ENCODE measurements at places on chromosomes 2 and 18.

GRCh38 chr18:906416-907114, 1.9 kb downstream of the ADCYAP1 start:
- DNase-seq: no peak

DNA sequence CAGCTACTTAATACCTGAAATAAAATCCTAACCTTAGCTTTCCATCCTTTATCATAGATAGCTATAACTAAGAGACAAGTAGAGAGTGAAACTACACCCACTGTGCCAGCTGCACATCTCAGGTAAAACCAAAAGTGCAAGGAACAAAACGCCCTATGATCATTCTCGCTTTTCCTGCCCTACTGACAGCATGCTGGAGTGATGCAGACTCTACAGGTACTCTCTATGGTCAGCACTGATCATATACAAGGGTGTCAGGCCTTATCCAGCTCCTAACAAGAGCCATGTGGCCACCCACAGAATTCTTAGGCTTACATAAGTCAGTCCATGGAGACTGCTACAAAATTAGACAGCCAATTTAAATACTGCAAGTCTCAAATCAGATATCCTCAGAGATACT, 45.6 kb downstream of the REV1 start:
- DNase-seq: no peak

DNA sequence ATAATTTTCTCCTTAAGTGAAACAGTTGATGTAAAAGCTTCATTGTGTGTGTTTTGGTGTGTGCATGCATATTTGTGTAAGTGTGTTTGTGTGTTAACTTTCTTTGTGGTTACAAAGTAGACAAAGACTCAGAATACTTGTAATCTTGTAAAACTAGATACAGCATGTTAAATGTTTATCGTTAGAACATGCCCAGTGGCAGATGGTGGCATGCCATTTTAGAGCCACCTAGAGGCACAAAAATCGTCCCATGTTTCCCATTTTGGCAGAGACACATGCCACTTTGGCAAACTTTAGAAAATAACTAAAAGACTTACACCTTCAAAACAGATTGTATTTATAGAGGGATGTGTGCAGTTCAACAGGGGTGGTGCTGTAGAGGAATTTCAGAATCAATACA, 224.1 kb downstream of the LRP1B start:
- DNase-seq: no peak

DNA sequence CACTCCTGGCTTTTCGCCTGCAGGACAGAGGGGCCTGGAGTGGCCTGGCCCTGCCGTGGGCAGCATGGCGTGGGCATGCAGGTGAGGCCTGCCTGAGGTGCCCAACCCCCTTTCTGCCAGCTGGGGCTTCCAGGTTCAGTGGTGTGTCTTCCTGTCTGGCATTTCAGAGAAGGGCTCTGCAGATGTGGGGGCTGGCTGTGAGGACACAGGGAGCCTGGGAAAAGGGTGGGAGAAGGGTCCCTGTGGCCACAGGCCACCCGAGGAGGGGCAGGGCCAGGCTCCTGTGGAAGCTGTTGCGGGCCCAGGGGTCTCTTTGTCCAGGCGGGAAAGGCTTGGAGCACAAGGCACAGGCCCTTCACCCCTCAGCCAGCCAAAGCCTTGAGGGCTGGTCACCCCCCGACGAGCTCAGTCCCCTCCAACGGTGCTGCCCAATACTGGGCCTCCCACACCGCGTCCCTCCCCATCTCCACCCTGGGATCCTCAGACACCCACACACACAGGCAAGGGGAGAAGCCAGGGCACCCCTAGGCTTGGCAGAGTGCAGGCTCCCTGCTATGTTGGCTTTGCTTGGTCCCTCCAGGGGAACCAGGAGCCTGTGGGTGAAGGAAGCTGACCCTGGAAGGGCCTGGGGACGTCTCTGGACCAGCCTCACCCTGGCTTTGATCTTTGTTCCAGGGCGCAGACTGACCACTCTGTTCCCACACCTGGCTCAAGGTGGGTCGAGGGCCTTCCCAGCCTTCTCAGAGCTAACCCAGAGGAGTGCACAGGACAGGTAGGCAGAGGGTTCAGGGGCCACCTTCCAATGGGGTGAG, 3.7 kb upstream of the AQP12A start:
- no peak for DNase-seq

- no peak for DNase-seq
Measured at GRCh38 chr2:196099916-196100315, 31.3 kb upstream of the DNAH7 start.

DNA sequence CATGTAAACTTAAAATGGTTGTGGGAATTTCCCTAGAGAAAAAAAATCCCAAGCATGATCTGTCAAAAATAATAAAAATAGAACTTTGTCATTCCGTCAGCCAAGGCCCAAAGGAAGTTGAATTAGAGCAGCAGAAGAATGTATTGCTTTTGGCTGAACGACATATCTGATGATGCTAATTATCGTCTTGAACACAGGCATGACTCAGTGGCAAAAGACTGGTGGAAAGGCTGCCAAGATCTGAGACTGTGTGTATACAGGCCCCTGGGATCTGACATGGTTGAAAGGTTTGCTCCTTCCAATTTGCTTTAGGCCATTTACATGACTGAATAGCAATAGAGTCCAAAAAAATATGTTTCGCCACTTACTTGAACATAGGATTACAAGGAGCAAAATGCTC, 1057.1 kb upstream of the CRIM1 start:
- DNase-seq: no peak

- no peak for DNase-seq
Measured at GRCh38 chr2:105926960-105927678, 182.4 kb downstream of the NCK2 start.

- no peak for DNase-seq
Measured at GRCh38 chr2:240240017-240240734, 99.7 kb upstream of the OTOS start.

DNA sequence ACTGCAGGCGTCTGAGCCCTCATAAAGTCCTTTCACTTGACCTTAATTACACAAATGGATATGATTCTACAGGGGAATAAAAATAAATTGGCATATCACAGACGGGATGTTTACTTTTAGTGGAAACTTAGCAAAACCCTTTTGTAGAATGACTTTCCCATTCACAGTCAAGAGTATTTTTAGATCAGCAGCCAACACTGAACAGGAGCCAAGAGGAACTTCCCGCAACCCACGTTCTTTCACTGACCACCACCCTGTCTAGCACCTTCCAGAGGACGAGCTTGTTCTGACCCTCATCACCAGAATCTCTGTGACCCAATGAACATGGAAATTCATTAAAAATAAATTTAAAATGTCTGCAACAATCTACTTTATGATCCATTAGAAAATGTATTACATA, 119.0 kb upstream of the SNTG2 start:
- DNase-seq: no peak

GRCh38 chr2:28160986-28161425, 231.7 kb upstream of the FOSL2 start:
- no peak for DNase-seq

GRCh38 chr2:59034837-59035236, 793.7 kb upstream of the FANCL start:
- DNase-seq: no peak

DNA sequence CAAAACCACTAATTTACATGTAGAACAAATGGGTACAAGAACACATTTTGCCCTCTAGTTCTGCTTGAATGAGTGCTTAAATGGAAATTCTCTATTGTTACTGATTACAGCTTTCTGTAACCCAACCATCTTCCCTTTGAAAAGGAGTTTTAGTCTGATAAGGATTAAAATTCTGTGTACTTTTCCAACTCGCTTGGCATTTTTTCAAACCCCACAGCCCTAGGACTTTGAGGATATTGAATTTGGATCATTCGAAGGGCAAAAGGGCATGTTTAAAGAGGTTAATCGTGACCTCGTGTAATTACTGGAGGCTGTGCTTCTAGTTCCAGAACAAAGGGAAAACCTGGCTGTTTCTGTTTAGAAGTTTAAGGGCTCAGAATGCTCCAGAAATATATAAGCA, 432.3 kb downstream of the PID1 start:
- no peak for DNase-seq

DNA sequence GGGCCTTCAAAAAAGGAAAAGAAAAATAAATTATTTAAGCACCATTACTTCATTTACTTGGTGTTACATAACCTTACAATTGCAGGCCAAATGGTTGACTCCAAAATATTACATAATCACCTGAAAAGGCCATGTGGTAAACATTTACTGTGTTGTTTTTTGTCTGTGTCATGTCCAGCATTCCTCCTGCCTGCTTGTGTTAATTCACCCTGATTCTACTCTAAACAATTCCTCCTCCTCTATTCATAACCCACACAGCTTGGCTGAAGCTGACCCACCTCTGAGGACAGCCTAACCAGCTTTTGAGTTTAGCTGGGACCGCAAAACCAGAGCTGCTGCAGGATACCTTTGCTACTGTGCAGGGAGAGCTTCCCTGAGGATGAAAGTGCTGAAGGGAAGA, 35.4 kb downstream of the TMX3 start:
- DNase-seq: no peak

DNA sequence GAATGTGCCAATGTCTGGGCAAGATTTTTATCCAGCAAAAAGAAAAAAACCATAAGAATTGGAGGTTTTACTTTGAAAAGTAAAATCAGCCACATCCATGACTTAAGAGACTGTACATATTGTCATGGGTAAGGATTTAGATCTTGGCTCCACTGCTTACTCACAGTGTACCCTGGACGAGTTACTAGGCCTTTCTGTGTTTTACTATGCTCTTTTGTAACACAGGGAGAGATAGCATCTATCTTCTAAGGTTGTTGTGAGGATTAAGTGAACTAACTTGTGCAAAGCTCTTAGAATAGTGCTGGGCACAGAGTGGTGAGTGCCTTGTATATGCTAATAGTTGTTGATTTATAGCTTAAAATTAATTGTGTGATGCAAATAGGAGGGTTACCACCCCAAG, 255.9 kb downstream of the NEDD4L start:
- no peak for DNase-seq

- DNase-seq: no peak
Measured at GRCh38 chr2:160474319-160474645, 19.3 kb downstream of the RBMS1 start.

- no peak for DNase-seq
Measured at GRCh38 chr2:201733544-201733943, 35.1 kb upstream of the MPP4 start.

DNA sequence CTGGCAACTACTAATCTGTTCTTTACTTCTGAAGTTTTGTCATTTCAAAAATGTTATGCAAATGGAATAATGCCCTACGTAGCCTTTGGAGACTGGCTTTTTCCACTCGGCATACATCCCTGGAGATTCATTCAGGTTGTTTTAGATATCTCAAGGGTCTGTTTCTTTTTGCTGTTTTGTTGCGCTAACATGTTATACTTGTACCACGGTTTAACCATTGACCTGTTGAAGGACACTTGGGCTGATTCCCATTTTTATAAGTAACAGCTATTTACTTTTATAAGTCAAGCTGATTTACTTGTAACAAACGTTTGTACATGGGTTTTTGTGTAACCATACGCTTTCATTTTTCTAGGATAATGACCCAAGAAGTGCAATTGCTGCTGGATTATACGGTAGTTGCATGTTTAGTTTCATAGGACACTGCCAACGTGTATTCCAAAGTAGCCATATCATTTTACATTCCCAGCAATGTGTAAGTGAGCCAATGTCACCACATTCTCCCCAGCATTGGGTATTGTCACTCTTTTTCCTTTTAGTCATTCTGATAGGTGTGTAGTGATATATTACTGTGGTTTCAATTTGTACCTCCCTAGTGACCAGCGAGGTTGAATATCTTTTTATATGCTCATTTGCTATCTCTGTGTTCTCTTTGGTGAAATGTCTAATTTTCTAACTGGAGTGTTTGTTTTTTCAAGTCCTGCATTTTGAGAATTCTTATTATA, 36.5 kb upstream of the STAT4 start:
- no peak for DNase-seq

DNA sequence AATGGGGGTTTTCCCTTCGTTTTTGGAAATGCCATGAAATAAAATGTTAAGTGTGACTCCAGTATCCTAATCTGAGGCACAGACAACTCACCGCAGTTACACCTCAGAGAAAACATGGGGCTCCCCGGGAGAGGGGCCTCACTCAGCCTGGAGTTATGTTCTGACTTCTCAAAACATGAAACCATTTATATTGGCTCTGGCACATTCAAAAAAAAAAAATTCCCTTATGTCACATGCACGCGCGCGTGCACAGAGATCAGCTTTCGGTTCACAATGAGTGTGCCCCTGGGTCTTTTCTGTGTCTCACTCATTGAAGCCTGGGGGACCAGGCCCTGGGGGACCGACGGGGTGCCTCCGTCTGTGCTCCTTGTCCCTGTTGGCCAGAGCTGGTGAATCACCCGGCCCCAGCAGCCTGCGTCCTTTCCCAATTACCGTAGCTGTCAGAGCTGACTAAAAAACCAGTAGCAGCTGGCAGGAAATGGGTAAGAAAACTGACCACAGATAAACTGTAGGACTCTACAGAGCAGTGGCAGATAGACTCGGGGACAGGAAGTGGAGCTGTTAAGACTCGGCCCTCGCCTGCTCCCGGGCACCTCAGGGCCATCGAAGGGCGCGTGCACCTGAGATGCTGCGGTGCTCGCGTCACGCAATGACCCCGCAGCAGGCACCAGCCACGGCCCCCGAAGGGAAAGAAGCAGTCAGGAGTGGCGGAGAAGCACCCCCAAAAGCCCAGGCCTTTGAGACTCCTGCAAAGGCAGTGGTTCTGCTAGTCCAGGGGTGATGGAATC, 138.3 kb upstream of the ID2 start:
- no peak for DNase-seq

GRCh38 chr2:232239951-232240681, 138.4 kb upstream of the ALPP start:
- no peak for DNase-seq

DNA sequence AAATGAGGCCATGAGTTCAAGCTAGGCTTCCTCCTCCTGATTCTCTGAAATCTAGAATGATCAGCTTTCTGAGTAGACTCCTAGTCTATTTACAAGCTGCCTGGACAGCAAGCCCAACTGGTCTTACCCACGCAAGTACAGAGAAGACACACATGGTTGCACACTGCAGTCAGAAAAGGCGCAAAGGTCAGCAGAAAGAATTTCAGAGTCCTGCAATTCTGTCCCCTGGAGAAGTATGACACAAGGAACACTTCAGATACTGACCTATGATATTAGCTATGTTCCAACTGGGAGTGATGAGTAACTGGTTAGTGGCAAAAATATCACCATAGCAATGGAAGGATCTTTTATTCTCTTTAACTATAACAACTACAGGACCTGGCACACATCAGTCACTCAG, 336.1 kb upstream of the PKDCC start:
- no peak for DNase-seq
